ENCODE measurements at places on chromosomes 7 and 10. TPM values are rescaled to one million over a fixed set of nuclear protein-coding genes. Genes with fewer than 3 reads are reported as not detected.

Gene CCDC172
- not detected for total RNA-seq

Gene DDC
- not detected for total RNA-seq

Gene DRGX
- total RNA-seq: not detected

Gene NKX1-2
- total RNA-seq: not detected

Gene VIPR2
- total RNA-seq: 0.84 TPM

Gene OR2A12
- not detected for total RNA-seq

Gene SPDYE8
- not detected for total RNA-seq

Gene CFAP69
- total RNA-seq: not detected

Gene CCL26
- not detected for total RNA-seq

Gene LRRC4
- total RNA-seq: not detected

Gene ST8SIA6
- 0.60 TPM for total RNA-seq

Gene FGFBP3
- 7.7 TPM for total RNA-seq

Gene EBF3
- not detected for total RNA-seq

Gene PTPN20
- total RNA-seq: 0.22 TPM

Gene MPLKIP
- total RNA-seq: 23.8 TPM

Gene ANKRD26
- total RNA-seq: 9.3 TPM

Gene COBL
- not detected for total RNA-seq

Gene CPEB3
- total RNA-seq: 3.3 TPM

Gene AKR1D1
- not detected for total RNA-seq

Gene GOLGA7B
- 6.5 TPM for total RNA-seq
